ENCODE measurements at places on chromosomes 16 and 17. TPM values are rescaled to one million over a fixed set of nuclear protein-coding genes. Genes with fewer than 3 reads are reported as not detected.

The WDR90 gene
- total RNA-seq: 10.3 TPM

The GAS2L2 gene
- total RNA-seq: not detected

The FBXL20 gene
- 9.8 TPM for total RNA-seq

The ABI3 gene
- total RNA-seq: not detected

The CORO6 gene
- 0.13 TPM for total RNA-seq

The ANKRD13B gene
- total RNA-seq: 5.3 TPM

The CCL18 gene
- total RNA-seq: 0.82 TPM

The RAMP2 gene
- not detected for total RNA-seq

The STX1B gene
- 0.13 TPM for total RNA-seq

GRCh38 chr17:7840441-7840840, 6.4 kb downstream of the KDM6B start:
- no peak for DNase-seq

- no peak for DNase-seq
These were observed 169.7 kb upstream of the CACNG5 start for GRCh38 chr17:66665194-66665593.

DNA sequence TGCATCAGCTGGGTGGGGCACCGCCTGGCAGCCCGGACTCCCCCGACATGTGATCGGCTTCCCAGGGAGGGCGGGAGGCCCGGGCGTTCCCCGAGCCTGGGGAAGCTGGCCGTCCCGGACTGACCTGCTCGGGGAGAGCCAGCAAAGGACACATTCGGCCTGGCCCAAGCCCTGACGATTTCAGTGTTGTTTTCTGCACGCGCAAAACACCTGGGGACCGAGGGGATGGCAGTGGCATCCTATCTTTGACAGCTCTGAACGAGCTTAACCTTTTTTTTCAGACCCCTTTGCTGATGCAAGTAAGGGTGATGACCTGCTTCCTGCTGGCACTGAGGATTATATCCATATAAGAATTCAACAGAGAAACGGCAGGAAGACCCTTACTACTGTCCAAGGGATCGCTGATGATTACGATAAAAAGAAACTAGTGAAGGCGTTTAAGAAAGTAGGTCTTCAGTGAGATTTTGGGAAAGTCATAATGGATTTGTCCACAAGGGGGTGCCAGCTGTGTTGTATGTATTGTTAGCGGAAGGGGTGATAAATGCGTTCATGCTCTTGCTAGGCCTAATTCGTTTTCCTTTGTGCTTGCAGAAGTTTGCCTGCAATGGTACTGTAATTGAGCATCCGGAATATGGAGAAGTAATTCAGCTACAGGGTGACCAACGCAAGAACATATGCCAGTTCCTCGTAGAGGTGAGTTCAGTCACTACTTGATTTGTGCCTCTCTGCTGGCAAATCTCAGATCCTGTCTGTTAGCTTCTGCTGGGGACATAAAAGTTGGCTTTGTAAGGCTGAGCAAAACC, 1.0 kb downstream of the EIF1 start:
- DNase-seq: peak; percentile 80

- DNase-seq: peak; percentile 60
These were observed 62.3 kb upstream of the PHOSPHO1 start for GRCh38 chr17:49292901-49293300.

- DNase-seq: no peak
These were observed 34.4 kb downstream of the CDRT4 start for GRCh38 chr17:15432807-15433611.

GRCh38 chr17:76141212-76142038, at the start of gene FOXJ1:
Gene FOXJ1, minus strand, starts transcription at chr17:76141245. Its CDS starts 850 bp downstream, at chr17:76140395.
- peak; percentile 95 for DNase-seq

- DNase-seq: no peak
These were observed 950 bp upstream of the MYO1C start for GRCh38 chr17:1493291-1493980.

- peak; percentile 9 for DNase-seq
These were observed 33.3 kb downstream of the CDRT15 start for GRCh38 chr17:14203388-14203787.

- DNase-seq: no peak
These were observed 9.2 kb downstream of the BFAR start for GRCh38 chr16:14641926-14642325.

GRCh38 chr17:7029659-7030058, 6.2 kb upstream of the SLC16A13 start:
- DNase-seq: no peak

All from SK-MEL-5 (cell line).